ENCODE measurements at places on chromosomes 4 and X.

GRCh38 chrX:19670854-19671620 lies 155.7 kb upstream of the MAP3K15 start:
- no peak for DNase-seq

- DNase-seq: no peak
These were observed 59.8 kb downstream of the ZNF711 start for GRCh38 chrX:85303544-85303943.

DNA sequence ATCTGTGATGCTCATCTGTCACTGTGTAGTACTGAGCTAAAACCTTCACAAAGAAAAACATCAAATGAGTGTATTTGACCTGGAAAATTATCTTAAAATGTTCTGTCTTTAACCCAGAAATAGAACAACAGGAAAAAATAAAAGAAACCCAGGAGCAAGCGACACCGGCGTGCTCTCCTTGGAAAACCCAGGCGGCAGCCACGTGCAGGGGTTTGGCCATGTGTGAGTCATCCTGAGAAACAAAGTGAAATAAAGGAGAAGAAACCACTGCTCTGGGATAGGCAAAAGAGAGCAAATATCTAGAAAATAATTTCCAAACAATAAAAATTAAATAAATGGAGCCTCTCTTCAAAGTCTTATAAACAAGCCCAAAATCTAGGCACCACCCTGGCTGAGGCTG lies 20.0 kb upstream of the TMEM128 start:
- no peak for DNase-seq

DNA sequence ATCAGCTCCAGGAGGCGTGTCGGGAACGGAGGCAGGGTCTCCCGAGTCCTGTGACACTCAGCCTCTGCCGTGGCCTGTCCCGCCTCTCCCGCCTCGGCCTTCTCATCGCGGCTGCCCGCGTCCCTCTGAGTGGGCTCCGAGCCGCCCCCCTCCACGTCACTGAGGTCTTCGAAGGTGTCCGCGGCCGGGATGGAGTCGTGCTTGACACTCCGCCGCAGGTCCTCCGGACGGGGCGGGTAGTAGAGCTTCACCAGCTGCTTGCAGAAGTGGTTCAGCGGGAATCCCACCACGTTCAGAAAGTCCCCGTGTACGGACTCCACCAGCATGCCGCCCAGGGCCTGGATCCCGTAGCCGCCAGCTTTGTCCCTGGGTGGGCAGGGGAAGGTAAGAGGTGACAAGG lies 25.0 kb downstream of the ASMTL start:
- no peak for DNase-seq

GRCh38 chr4:184099535-184099966 lies 118.1 kb downstream of the ENPP6 start:
- DNase-seq: no peak

Data from activated CD4-positive, alpha-beta T cell treated with anti-CD3 and anti-CD28 coated beads for 4 hours (primary cell).